ENCODE measurements at places on chromosomes 3 and 15.

DNA sequence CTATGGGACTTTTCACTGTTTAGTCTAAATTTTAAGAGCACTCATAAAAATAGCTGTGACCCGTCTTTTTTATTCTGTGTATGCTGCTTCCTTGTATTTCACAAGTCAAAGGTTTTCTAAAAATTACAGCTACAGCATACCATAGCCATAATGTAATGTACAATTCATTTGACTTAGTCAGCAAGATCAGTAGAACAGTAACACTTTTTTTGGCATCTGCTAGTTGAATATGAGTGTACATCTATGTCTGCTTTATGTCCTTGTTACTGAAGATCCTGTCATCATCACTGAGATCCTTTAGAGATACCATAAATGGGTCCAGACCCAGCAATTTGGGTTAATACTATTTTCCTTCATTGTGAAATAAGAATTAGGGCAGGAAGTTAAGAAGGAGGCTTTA, 42.2 kb downstream of the CMSS1 start:
- no peak for DNase-seq
- H3K4me1 ChIP-seq: peaks cover 96% of the 10 kb centered on the region
- H3K4me3 ChIP-seq: peak overlapping the region; percentile 9
- peaks cover 35% of the 10 kb centered on the region for H3K36me3 ChIP-seq

- no peak overlapping the region for H3K4me3 ChIP-seq
- DNase-seq: no peak
- H3K4me1 ChIP-seq: no peaks in the 10 kb centered on the region
- H3K27me3 ChIP-seq: no peaks in the 10 kb centered on the region
Observed at GRCh38 chr3:139283301-139283700, 60.5 kb upstream of the MRPS22 start.

GRCh38 chr3:35785234-35785888, 146.0 kb downstream of the ARPP21 start:
- H3K27ac ChIP-seq: no peak overlapping the region
- H3K27me3 ChIP-seq: no peaks in the 10 kb centered on the region
- no peaks in the 10 kb centered on the region for H3K4me1 ChIP-seq

- no peaks in the 10 kb centered on the region for H3K4me1 ChIP-seq
- H3K4me3 ChIP-seq: no peak overlapping the region
- no peaks in the 10 kb centered on the region for H3K27me3 ChIP-seq
- no peak overlapping the region for H3K27ac ChIP-seq
- DNase-seq: no peak
Observed at GRCh38 chr3:52650439-52650838, 35.3 kb downstream of the PBRM1 start.

DNA sequence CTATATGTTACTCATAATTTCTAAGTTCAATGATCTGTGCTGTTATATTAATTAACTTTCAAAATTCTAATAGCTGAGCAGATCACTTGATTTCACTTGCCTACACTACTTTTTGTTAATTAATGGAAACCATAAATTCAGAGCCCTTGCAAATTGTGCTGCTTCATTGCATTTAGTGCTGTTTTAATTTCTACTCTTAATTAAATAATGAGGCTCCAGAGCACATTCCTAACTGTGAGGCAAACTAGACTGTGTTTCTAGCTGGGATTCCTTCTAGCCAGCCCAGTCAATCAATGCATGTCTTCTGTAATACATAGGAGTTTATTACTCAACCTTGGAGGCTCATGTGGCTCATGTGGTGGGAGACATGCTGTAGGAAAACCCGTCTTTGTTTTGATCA, 301.1 kb upstream of the GOLIM4 start:
- H3K4me1 ChIP-seq: no peaks in the 10 kb centered on the region
- H3K4me3 ChIP-seq: no peak overlapping the region
- no peak for DNase-seq
- H3K27me3 ChIP-seq: no peaks in the 10 kb centered on the region
- no peak overlapping the region for H3K27ac ChIP-seq

- DNase-seq: no peak
- H3K27me3 ChIP-seq: no peaks in the 10 kb centered on the region
- H3K4me3 ChIP-seq: no peak overlapping the region
- no peak overlapping the region for H3K27ac ChIP-seq
Observed at GRCh38 chr15:70477750-70478250, 285.6 kb downstream of the UACA start.

DNA sequence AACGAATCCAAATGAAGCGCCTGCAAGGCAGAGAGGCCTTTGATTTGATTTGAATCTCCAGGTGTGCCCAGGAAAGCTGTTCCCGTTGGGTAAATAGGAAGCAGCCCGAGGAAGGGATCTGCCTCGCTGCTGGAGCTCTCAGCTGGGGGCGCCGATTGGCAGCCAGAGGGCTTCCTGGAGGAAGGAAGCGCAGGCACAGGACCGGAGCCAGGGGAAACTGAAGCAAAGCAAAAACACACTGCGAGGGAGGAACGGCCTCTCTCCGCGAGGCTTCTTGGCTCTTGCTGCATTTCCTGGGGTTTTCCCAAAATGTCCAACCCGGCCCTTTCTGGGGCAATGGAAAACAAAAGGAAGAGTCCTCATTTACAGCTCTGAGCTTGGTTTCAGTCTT, 80.3 kb downstream of the TMEM266 start:
- no peaks in the 10 kb centered on the region for H3K27me3 ChIP-seq
- no peak overlapping the region for H3K27ac ChIP-seq
- DNase-seq: no peak
- H3K4me1 ChIP-seq: peaks cover 8% of the 10 kb centered on the region
- peak overlapping the region; percentile 52 for H3K4me3 ChIP-seq

GRCh38 chr3:111650378-111651275, 55.5 kb upstream of the ZBED2 start:
- no peaks in the 10 kb centered on the region for H3K36me3 ChIP-seq
- no peak overlapping the region for H3K4me3 ChIP-seq
- H3K4me1 ChIP-seq: no peaks in the 10 kb centered on the region
- no peak for DNase-seq

GRCh38 chr3:139187154-139187553, 142.5 kb upstream of the PRR23C start:
- H3K4me3 ChIP-seq: no peak overlapping the region
- H3K27me3 ChIP-seq: no peaks in the 10 kb centered on the region
- no peak for DNase-seq
- no peak overlapping the region for H3K27ac ChIP-seq
- no peaks in the 10 kb centered on the region for H3K36me3 ChIP-seq

DNA sequence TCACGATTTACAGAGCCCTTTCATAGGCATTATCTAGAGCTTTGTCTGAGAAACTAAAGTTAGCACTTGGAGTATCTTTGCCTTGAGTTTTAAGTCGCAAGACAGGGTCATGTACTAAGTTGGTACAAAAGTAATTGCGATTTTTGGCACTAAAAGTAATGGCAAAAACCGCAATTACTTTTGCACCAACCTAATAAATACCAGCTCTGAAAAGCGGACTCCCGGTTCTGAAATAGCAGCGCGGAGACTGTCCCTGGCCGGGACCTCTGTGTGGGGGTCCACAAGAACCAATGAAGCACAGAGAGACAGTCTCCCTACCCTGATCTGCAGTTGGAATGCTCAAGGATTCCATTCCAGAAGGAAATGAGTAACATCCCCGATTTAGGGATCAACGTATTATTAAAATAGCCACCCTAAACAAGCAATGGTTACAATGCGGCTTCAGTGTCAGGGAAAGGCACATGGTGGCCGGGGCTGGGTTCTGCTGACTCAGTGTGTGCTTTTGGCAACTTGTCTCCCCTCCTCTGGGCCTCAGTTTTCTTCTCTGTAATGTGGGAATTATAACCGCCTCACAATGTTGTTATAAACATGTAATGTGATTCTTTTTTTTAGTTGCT, 150.3 kb upstream of the MCTP2 start:
- H3K4me1 ChIP-seq: no peaks in the 10 kb centered on the region
- H3K36me3 ChIP-seq: no peaks in the 10 kb centered on the region
- no peaks in the 10 kb centered on the region for H3K27me3 ChIP-seq
- DNase-seq: no peak
- no peak overlapping the region for H3K4me3 ChIP-seq

- DNase-seq: no peak
- no peak overlapping the region for H3K27ac ChIP-seq
- no peaks in the 10 kb centered on the region for H3K4me1 ChIP-seq
Observed at GRCh38 chr3:59264366-59264765, 214.5 kb upstream of the CFAP20DC start.

GRCh38 chr15:40906991-40907802, 12.9 kb downstream of the VPS18 start:
- H3K27ac ChIP-seq: peak overlapping the region; percentile 96
- H3K4me3 ChIP-seq: peak overlapping the region; percentile 76
- no peak for DNase-seq

GRCh38 chr3:119044593-119044992, 9.9 kb upstream of the IGSF11 start:
- no peak overlapping the region for H3K27ac ChIP-seq
- H3K27me3 ChIP-seq: no peaks in the 10 kb centered on the region
- H3K4me3 ChIP-seq: no peak overlapping the region
- H3K4me1 ChIP-seq: no peaks in the 10 kb centered on the region

DNA sequence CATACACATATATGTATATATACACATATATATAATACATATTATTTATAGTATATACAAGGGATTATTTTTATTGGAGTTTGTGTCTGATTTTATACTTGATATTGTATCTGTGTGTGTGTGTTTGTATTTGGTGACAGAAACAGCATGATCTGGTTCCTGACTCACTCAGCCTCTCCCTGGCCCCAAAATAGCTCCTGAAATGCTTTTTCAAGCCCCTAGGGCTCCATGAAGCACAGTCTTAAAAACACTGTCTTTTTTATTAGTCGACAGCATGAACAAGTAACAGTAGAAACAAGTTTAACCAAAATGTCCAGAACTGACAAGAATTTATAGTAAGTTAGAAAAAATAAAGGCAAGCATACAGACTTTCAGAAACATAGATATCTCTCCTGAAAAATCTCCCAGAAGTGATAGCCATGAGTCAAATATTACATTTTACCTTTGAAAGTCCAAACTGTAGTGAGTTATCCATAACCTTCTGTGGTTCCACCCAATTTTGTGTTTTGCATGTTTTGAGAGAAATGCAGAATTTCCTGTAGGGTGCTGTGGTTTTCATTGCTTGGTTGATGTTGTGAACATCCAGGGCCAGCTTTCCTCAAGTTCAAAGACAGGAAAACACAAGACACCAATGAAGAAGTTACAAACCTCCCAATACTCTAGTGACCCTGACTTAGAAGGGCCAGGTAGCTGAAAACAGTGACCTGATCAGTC, 98.5 kb upstream of the CCDC80 start:
- peaks cover 7% of the 10 kb centered on the region for H3K4me1 ChIP-seq
- no peak overlapping the region for H3K27ac ChIP-seq
- no peaks in the 10 kb centered on the region for H3K27me3 ChIP-seq
- no peak for DNase-seq
- no peaks in the 10 kb centered on the region for H3K36me3 ChIP-seq

GRCh38 chr15:64156652-64157331, 5.3 kb downstream of the SNX22 start:
- peaks cover 2% of the 10 kb centered on the region for H3K27me3 ChIP-seq
- H3K4me1 ChIP-seq: peaks cover 28% of the 10 kb centered on the region
- no peak overlapping the region for H3K4me3 ChIP-seq
- H3K27ac ChIP-seq: no peak overlapping the region
- H3K36me3 ChIP-seq: peaks cover 53% of the 10 kb centered on the region
- DNase-seq: no peak

- peak overlapping the region; percentile 93 for H3K4me3 ChIP-seq
- H3K4me1 ChIP-seq: peaks cover 15% of the 10 kb centered on the region
- no peaks in the 10 kb centered on the region for H3K27me3 ChIP-seq
- DNase-seq: peak; percentile 36
Observed at GRCh38 chr3:48634661-48635221, 520 bp downstream of the SLC26A6 start.

DNA sequence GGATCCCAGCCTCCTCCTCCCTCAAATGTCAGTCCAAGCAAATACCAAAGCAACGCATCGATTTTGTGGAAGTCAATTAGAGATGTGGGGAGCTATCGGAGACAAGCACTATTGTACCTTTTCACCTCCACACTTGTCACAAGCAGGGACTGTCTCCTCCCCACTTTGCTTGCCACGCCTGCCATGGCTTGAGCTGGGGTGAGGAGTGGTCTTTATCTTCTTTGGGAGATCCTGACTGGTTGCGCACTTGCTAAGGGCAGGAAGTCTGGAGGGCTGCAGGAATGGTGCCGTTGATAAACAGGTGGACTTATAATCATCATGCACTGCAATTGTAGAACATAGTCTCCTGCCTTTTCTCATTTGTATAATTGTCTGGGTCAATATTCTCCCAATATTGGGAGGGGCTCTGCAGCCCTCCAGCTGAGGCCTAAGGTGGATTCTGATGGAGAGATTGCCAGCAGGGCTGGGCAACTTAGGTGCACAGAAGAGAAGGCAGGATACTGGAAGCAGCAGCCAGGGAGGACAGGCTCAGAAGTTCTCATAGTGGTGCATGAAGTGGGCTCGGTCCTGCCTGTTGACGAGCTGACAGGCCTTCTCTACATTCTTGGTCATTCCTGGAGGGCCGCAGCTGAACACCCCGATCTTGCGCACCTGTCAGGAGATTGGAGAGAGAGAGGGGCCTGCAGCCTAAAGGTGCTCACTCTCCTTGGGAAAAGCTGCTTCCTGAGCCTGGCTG, 20.2 kb downstream of the DUOX2 start:
- no peaks in the 10 kb centered on the region for H3K4me1 ChIP-seq
- no peaks in the 10 kb centered on the region for H3K36me3 ChIP-seq
- no peaks in the 10 kb centered on the region for H3K27me3 ChIP-seq
- H3K27ac ChIP-seq: no peak overlapping the region

DNA sequence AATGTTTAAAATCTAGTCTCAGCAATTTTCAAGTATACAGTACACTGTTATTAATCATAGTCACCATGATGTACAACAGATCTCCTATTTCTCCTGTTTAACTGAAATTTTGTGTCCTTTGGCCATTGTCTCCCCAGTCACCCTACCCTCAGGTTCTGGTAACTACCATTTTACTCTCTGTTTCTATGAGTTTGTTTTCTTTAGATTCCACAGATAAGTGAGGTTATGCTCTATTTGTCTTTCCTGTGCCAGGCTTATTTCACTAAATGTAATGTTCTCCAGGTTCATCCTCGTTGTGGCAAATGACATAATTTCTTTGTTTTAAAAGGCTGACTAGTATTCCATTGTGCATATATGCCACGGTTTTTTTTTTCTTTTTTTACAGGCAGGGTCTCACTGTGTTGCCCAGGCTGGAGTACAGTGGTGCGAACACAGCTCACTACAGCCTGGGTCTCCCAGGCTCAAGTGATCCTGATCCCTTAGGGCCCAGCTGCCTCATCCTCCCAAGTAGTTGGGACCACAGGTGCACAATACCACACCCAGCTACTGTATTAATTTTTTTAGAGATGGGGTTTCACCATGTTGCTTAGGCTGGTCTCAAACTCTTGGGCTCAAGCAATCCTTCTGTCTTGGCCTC, 50.0 kb downstream of the RAB7A start:
- no peak for DNase-seq
- no peaks in the 10 kb centered on the region for H3K27me3 ChIP-seq

- no peak overlapping the region for H3K27ac ChIP-seq
- DNase-seq: no peak
- H3K4me3 ChIP-seq: no peak overlapping the region
- no peaks in the 10 kb centered on the region for H3K4me1 ChIP-seq
- H3K27me3 ChIP-seq: no peaks in the 10 kb centered on the region
- no peaks in the 10 kb centered on the region for H3K36me3 ChIP-seq
Observed at GRCh38 chr3:190366133-190366532, 21.8 kb upstream of the CLDN16 start.

GRCh38 chr3:56878074-56878473, 76.3 kb upstream of the ARHGEF3 start:
- no peaks in the 10 kb centered on the region for H3K36me3 ChIP-seq
- peaks cover 10% of the 10 kb centered on the region for H3K4me1 ChIP-seq
- no peak overlapping the region for H3K27ac ChIP-seq
- H3K4me3 ChIP-seq: no peak overlapping the region
- no peak for DNase-seq

All from thoracic aorta (tissue), 2 donors.